Glomerular endothelial cell (primary cell): ENCODE measurements at places on chromosomes 13 and 19. TPM values are rescaled to one million over a fixed set of nuclear protein-coding genes. Genes with fewer than 3 reads are reported as not detected.

DNA sequence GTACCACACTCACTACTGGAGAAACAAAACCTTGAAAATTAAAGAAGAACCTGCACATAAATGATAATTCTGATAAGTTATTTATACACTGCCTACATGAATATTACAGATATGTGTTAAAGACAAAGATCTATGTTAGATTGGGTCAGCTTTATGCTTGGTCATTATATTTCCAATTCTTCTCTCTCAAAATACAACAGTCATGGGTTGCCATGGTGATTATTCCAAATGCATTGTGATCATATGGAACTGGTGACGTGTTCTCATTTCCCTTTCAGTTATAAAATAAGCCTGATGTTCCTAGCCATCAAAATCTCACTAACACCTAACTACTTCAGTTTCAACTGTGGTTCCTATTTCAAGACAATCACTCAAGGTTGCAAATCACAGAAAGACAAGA is 1416.4 kb downstream of the UQCRFS1 start:
- DNase-seq = no peak

Gene ZNF709
- 0.58 and 1.7 TPM in 2 replicates for total RNA-seq

- DNase-seq = no peak
Measured at GRCh38 chr19:40208602-40209001, 9.6 kb downstream of the TTC9B start.

GRCh38 chr13:41394166-41394565 is 63.2 kb upstream of the RGCC start:
- DNase-seq = no peak

Gene LGI4
- not detected in 2 replicates for total RNA-seq

DNA sequence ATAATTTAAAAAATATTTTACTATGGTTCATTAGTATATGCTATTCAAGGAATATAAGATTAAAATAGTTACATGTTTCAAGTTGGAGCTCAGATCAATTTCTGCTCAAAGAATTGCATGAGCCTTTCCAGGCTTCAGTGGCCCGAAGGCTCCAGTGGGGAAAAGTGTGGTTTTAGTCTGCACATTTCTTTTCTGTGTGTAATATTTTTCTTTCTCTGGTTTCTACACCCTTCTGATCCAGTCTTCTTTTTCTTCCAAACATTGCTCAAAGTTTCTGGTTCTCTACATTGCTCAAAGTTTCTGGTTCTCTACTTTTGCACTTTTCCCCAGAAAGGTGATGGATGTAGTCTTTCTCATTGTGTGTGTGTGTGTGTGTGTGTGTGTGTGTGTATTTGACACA is 64.7 kb upstream of the OXGR1 start:
- no peak for DNase-seq

Gene KLK10
- total RNA-seq = not detected in 2 replicates

GRCh38 chr13:32581177-32581786 is 5.0 kb upstream of the PDS5B start:
- peak; percentile 22 for DNase-seq

- no peak for DNase-seq
Measured at GRCh38 chr13:46173656-46174055, 8.3 kb downstream of the LCP1 start.

DNA sequence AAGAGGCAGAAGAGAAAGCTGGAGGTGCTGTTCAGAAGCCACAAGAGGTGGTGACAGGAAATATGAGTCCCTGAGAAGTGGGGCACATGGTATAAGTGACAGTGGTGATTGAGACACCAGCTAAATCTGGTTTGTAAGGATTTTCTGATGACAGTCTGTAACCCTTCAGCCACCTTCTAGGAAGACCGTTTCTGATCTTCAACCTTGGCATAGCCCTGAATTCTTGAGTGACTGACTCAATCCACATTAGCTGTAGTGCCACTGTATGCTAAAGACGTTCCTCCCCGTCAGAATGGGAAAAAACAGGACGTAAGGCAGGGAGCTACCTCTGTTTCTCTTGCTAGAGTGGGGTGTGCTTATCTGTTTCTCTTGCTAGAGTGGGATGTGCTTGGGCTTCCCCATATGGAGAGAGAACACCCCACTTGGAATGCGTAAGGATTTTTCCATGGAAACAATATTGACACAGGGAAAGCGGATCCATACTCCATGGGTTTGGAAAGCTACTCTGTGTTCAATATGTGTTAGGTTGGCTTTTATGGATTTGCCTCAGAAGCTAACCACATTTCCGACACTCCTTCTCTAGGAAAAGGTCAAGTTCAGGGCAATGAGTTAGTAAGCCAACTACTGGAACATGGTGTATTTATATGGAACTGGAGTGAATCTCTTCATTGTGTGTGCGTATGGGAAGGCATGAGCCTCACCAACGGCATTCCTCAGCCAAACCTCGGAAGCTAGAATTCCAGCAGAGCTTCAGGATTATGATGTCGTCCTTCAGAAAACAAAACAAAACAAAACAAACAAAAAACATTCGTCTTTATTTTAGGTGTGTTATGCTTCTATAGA is 948.8 kb upstream of the SLC10A2 start:
- DNase-seq = peak; percentile 73

DNA sequence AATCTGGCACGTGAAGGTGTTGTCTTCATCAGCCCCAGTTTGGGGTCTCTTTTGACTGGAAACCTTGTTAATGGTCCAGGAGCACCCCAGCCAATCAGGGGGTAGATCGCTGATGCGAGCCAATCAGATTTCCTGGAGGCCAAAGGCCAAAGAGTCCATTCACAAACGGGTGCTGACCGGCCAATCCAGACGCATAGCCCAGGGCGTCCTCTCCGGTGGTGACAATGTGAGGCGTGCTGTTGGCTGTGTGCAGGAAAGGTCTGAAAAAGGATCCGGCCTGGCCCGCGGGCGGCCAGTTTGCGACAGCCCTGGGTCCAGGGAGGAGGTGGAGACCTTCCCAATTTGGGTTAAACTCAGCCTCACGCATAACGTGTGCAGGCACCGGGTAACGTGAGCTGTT is 3.1 kb downstream of the MAST3 start:
- DNase-seq = no peak

DNA sequence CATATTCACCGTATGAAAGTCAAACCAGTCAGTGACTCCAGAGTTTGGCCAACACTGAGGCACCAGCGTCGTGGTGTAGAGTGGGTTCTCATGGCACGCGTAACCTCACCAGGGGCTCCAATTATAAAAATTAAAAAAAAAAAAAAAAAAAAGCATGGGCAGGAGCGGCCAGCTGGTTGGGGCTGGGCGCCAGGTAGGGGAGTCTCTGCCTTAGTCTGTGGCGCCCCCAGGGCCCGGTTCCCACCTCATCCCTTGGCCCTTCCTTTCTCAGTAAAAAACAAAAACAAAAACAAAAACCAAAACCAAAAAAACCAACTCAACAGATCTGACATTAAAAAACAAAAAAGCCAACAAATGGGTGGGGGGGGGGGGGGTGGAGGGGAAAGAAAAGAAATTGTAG is 4.6 kb upstream of the EPHX3 start:
- DNase-seq = no peak

Gene ZAR1L
- total RNA-seq = not detected in 2 replicates

DNA sequence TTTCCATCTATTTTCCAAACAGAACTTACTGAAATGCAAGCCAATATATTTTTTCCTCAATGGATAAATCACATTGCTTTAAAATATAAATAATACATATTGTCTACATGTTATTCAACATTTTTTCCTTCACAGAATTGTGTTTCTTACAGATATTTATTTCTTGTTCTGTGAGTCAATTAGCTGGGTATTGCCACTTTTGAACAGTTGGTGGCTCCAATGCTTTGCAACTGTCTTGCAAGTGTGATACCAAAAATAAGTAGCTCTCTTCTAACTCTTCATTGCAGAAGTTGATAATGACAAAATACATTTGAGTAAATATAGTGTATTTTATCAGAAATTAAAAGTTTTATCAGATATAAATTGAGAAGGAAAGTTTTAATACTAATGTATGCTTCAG is 17.1 kb upstream of the GPC5 start:
- no peak for DNase-seq

DNA sequence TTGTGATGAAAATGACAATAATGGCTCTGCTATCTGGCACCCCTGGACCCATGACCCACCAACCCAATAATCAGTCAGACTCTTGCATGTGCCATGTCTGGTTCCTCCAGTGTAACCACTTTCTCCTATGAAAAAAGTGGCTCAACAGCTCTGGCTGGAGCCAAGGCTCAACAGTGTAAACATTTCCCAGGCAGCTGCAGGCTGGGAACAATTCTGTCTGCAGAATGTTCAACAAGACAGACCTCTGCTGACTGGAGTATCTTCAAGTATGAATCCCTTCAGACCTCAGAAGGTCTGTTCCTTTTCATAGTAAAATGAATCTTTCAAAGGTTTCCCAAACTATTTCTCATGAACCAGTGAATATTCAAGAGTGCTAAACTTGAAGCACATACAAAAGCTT is 410.1 kb upstream of the HTR2A start:
- no peak for DNase-seq

DNA sequence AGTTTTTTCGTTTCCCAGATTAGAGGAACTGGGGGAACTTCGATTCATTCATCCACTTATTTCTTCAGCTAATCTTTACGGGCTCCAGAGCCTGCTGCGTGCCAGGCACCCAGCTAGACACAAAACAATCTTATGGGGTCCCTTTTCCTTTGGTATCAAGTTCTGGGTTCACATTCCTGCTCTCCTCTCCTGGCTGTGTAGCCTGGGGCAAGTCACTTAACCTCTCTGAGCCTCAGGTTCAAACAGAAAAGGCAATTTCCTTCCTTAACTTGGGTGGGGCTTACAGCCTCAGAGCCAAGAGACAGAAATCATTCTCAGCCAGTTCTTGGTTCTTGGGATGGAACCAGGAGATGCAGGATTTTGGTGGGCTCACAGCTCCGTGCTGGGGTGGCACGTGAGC is 5.9 kb downstream of the SHD start:
- DNase-seq = no peak

DNA sequence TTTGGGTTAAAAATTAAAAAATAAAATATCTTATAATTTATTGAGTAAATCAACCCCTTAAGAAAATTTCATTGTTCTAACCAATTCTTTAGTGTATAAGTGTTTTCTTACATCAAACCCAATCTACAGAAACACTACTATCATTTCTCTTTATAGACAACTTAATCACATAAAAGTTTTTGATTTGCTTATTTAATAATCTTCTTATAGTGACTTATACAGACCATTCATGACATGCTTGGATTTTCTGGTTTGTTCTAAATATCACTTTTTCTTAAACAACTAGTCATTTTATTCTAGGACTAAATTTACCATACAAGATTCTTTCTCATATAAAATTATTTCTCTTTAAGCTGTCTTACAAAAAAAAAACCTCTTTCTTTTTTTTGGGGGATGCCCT is 27.3 kb upstream of the ZSCAN5A start:
- no peak for DNase-seq

DNA sequence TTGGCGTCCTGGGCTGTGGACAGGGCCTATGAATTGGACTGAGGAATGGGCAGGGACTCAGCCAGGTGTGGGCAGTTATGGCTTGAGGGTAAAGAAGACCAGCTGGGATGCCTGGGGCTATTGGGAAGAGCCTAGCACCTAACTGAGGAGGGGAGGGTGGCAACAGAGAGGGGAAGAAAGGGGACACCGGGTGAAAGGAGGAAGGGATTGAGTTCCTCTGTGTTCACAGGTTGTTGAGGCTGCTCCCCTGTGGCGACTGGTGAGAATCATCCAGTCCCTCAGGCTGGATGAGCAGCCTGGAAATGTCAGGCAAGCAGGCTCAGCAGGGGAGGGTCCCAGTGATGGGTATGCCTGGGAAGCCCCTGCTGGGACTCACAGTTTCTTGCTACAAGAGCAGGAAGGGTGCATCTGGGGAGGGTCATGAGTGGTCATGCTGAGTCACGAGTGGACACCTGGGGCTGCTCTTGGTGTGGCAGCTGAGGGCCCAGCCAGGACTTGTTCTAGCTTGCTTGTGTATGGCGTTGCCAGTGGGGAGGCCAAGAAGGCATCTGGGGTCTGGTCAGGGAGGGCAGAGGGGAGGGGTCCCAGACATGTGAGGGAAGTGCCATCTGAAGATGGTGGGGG is 1.4 kb downstream of the ZNF324 start:
- DNase-seq = no peak

- no peak for DNase-seq
Measured at GRCh38 chr19:49793561-49793840, 19.6 kb downstream of the FUZ start.

Gene C13orf42
- total RNA-seq = not detected in 2 replicates

Gene PRODH2
- total RNA-seq = not detected in 2 replicates

GRCh38 chr19:33125929-33126388 is 6.0 kb upstream of the WDR88 start:
- peak; percentile 14 for DNase-seq

Gene GJB6
- total RNA-seq = not detected in 2 replicates

DNA sequence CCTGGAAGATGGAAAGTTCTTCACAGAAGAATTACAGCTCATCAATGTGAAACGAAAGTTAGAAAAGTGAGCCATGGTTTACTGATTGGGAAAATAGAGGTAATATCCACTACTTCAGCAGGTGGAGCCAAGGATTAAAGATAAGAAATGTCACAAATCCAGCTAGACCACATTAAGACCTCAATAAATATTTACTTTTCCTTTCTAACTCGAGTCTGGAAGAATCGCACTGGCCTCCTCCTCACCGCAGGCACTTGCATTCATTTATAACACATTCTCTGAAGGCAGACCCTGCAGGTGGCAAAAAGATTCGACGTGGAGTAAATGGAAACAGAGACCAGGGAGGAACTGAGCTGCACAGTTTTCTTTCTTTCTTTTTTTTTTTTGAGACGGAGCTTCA is 7.4 kb downstream of the SLC35E1 start:
- DNase-seq = no peak

Gene ZNF253
- 6.7 and 8.3 TPM in 2 replicates for total RNA-seq

Gene SLC44A2
- 92.2 and 129 TPM in 2 replicates for total RNA-seq

DNA sequence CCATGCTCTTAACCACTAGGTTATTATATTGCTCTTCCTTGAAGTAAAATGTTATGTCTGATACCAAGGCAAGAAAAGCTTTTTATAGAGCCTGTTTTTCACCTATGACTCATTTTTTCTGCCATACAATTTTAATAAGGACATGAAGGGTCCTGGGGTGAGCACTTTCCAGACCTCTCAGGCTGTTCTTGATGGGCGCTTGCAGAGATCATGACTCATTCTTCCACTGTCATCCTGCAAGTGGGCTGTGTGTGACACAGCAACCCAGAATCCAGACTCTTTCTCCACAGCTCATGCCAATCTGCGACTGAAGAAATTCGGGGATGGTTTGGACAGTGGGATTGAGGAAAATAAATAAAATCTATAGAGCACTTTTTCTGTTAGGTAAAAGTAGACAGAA is 506.7 kb upstream of the NBEA start:
- DNase-seq = no peak

GRCh38 chr19:32336259-32337083 is 8.9 kb upstream of the ZNF507 start:
- DNase-seq = no peak

GRCh38 chr19:55484593-55485438 is at the start of gene NAT14:
Gene NAT14, plus strand, starts transcription at chr19:55485188. Its CDS starts 521 bp downstream, at chr19:55485709.
- no peak for DNase-seq
